ENCODE measurements at places on chromosomes 6 and 20. TPM values are rescaled to one million over a fixed set of nuclear protein-coding genes. Genes with fewer than 3 reads are reported as not detected.

Gene CRNKL1
- total RNA-seq, result 30.0 TPM

Gene TGM2
- total RNA-seq, result 0.67 TPM

Gene RSPO3
- total RNA-seq, result not detected

Gene CLVS2
- not detected for total RNA-seq

Gene RAET1E
- not detected for total RNA-seq

Gene FAM209A
- total RNA-seq, result 4.2 TPM

Gene GSTA2
- total RNA-seq, result not detected

Gene HCK
- 1.3 TPM for total RNA-seq

Gene ERVFRD-1
- not detected for total RNA-seq

Gene OXT
- total RNA-seq, result 1.5 TPM

Gene SPINT3
- not detected for total RNA-seq

GRCh38 chr6:31010393-31011060 is at the start of gene MUC22:
TSS of gene MUC22 (plus strand) at chr6:31010474. CDS start at chr6:31010707, 233 bp downstream.
- H3K4me3 ChIP-seq, result no peak within 1 kb of the TSS
- H3K4me1 ChIP-seq, result no peaks in the 10 kb centered on the region
- no peak for DNase-seq
- no peaks in the 10 kb centered on the region for H3K36me3 ChIP-seq
- H3K27me3 ChIP-seq, result peaks cover 5% of the 10 kb centered on the region

- H3K4me1 ChIP-seq, result no peaks in the 10 kb centered on the region
- DNase-seq, result no peak
- no peak overlapping the region for H3K4me3 ChIP-seq
- H3K27ac ChIP-seq, result no peak overlapping the region
- H3K36me3 ChIP-seq, result no peaks in the 10 kb centered on the region
Observed at GRCh38 chr6:159257846-159258245, 88.6 kb downstream of the FNDC1 start.

GRCh38 chr6:62978920-62979319 is 232.3 kb upstream of the FKBP1C start:
- H3K4me3 ChIP-seq, result no peak overlapping the region
- DNase-seq, result no peak
- no peaks in the 10 kb centered on the region for H3K4me1 ChIP-seq
- H3K27me3 ChIP-seq, result no peaks in the 10 kb centered on the region
- no peak overlapping the region for H3K27ac ChIP-seq

DNA sequence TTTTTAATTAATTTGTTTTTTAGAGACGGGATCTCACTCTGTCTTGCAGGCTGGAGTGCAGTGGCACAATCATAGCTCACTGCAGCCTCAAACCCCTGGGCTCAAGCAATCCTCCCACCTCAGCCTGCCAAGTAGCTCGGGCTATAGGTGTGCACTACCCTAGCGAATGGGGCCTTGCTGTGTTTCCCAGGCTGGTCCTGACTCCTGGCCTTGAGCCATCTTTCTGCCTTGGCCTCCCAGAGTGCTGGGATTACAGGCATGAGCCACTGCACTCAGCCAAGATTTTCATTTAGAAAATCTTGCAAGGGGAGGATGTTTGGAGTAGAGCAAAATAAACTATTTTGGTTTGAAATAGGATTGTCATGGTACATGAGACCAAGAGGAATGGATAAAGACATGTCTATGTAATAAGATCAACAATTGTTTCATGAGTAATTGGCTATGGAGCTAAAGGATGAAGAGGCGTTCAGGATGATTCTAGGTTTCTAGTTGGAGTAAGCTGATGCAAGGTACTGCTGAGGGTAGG is 237.8 kb downstream of the UST start:
- H3K4me3 ChIP-seq, result no peak overlapping the region
- no peak overlapping the region for H3K27ac ChIP-seq
- no peaks in the 10 kb centered on the region for H3K4me1 ChIP-seq
- no peaks in the 10 kb centered on the region for H3K36me3 ChIP-seq
- DNase-seq, result no peak

- H3K36me3 ChIP-seq, result no peaks in the 10 kb centered on the region
- no peak for DNase-seq
- no peak overlapping the region for H3K27ac ChIP-seq
- H3K4me1 ChIP-seq, result no peaks in the 10 kb centered on the region
- H3K27me3 ChIP-seq, result no peaks in the 10 kb centered on the region
Observed at GRCh38 chr6:121260651-121261102, 73.6 kb downstream of the TBC1D32 start.

- H3K27me3 ChIP-seq, result no peaks in the 10 kb centered on the region
- no peaks in the 10 kb centered on the region for H3K36me3 ChIP-seq
- no peak for DNase-seq
- H3K4me1 ChIP-seq, result no peaks in the 10 kb centered on the region
- no peak overlapping the region for H3K4me3 ChIP-seq
Observed at GRCh38 chr6:69216127-69216526, 580.7 kb downstream of the LMBRD1 start.

GRCh38 chr6:170456886-170457698 is 96.0 kb downstream of the PSMB1 start:
- no peak for DNase-seq
- no peaks in the 10 kb centered on the region for H3K4me1 ChIP-seq
- H3K27ac ChIP-seq, result no peak overlapping the region
- no peaks in the 10 kb centered on the region for H3K27me3 ChIP-seq
- no peak overlapping the region for H3K4me3 ChIP-seq

GRCh38 chr6:21847711-21848480 is 254.3 kb downstream of the SOX4 start:
- H3K4me1 ChIP-seq, result no peaks in the 10 kb centered on the region
- H3K27ac ChIP-seq, result no peak overlapping the region
- no peak overlapping the region for H3K4me3 ChIP-seq
- DNase-seq, result no peak

DNA sequence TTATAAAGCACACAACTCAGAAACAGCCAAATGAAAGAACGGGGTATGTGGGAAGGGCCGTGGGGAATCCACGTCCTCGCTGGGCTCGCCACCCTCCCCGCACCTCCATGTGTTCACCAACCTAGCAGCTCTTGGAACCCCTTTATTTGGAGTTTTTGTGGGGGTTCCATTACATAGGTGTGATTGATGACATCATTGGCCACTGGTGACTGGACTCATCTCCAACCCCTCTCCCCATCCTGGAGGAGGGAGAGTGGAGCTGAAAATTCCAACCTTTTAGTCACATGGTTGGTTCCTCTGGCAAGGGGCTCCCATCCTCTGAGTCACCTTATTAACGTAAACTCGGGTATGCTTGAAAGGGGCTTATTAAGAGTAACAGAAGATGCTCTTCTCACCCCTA is 592.0 kb upstream of the FLRT3 start:
- H3K27me3 ChIP-seq, result no peaks in the 10 kb centered on the region
- no peak for DNase-seq
- no peaks in the 10 kb centered on the region for H3K4me1 ChIP-seq

- H3K4me3 ChIP-seq, result no peak overlapping the region
- H3K4me1 ChIP-seq, result no peaks in the 10 kb centered on the region
- H3K36me3 ChIP-seq, result no peaks in the 10 kb centered on the region
Observed at GRCh38 chr6:142478117-142478516, 176.3 kb downstream of the ADGRG6 start.

- no peak overlapping the region for H3K4me3 ChIP-seq
- H3K27ac ChIP-seq, result no peak overlapping the region
- H3K4me1 ChIP-seq, result no peaks in the 10 kb centered on the region
Observed at GRCh38 chr20:19872001-19872400, 113.9 kb downstream of the RIN2 start.

DNA sequence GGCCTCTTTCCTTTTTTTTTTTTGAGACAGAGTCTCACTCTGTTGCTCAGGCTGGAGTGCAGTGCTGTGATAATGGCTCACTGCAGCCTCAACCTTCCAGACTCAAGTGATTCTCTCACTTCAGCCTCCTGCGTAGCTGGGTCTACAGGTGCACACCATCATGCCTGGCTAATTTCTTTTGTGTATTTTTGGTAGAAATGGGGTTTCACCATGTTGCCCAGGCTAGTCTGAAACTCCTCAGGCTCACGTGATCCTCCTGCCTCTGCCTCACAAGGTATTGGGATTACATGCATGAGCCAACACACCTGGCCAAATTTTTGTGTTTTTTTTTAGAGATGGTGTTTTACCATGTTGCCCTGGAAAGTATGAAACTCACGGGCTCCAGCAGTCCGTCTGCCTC is 29.3 kb downstream of the SRC start:
- H3K4me1 ChIP-seq, result no peaks in the 10 kb centered on the region
- no peaks in the 10 kb centered on the region for H3K36me3 ChIP-seq
- no peak for DNase-seq

DNA sequence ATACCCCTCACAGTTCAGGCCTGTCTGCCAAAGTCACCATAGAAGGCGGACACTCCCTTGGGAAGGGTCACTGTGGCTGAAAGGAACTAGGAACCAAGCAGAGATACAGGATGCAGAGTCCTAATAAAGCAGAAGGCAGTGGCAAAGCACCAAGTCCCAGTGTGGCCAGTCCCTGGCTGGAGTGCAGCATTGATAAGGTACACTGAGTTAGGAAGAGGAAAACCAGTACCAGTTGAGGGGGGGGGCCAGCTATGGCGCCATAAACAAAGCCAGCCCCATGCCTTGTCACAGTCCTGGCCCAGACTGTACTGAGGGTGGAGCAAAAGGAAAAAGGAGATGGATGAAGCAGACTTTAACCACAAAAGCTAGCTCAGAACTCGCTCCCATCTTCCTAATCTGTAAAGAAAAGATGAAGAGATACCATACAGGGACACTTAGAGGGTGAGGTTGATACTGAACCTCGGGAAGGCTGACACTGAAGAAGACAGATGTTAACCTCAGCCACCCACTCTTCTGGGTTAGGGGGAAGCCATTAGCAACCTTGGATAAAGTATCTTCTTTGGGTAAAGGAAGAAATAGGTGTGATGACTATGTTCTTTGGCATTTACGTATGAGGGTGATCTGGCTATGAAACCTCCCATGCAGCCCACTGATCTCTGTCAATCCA is 7.8 kb downstream of the ABHD12 start:
- no peaks in the 10 kb centered on the region for H3K36me3 ChIP-seq
- no peaks in the 10 kb centered on the region for H3K4me1 ChIP-seq
- no peak for DNase-seq
- H3K4me3 ChIP-seq, result no peak overlapping the region
- H3K27ac ChIP-seq, result no peak overlapping the region

GRCh38 chr6:110882274-110882619 is 7.7 kb downstream of the AMD1 start:
- H3K27ac ChIP-seq, result no peak overlapping the region
- H3K27me3 ChIP-seq, result no peaks in the 10 kb centered on the region
- peaks cover 99% of the 10 kb centered on the region for H3K4me1 ChIP-seq

GRCh38 chr20:4957939-4958362 is 43.4 kb downstream of the SLC23A2 start:
- no peaks in the 10 kb centered on the region for H3K36me3 ChIP-seq
- DNase-seq, result no peak
- H3K27ac ChIP-seq, result no peak overlapping the region

DNA sequence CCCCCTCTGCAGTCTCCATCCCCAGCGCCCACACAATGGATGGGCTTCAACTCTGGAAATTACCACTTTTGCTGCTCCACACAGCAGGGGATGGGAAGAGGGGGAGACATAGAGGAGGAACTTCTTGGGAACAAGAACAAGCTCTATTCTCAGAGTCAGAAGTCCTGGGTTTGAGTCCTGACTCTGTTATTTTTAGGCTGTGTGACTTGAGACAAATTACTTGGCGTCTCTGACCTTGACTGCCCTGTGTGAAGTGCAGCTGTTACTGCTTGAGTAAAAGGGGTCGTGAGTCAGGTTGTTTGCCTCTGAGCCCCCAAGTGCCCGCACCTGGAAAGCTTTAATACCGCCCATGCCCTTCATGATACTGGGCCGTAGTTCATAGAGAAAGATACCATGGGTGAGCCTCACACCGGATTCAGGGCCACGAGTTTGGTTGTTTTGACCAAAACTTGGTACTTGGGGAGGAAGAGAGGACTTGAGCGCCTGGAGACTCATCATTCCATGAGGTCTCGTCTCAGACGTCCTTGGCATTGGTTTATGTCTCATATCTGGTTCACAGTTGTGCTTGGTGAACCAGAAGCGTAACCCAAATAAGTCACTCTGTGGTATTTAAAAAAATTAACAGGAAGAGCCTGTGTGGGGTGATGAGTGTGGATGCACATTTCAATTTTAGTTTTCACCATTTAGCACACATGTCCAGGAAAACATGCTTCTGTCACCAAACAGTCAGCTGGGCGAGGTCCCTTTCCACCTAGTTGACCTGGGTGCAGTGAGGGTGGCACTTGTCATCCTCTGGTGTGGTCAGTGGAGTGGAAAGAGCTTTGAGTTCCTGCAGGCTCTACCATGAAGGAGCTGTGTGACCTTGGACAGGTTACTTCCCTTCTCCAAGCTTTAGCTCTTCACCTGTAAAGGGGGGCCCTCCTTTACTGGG is 75.6 kb downstream of the CDC5L start:
- H3K36me3 ChIP-seq, result no peaks in the 10 kb centered on the region
- H3K4me1 ChIP-seq, result no peaks in the 10 kb centered on the region
- H3K27ac ChIP-seq, result no peak overlapping the region
- no peak for DNase-seq

DNA sequence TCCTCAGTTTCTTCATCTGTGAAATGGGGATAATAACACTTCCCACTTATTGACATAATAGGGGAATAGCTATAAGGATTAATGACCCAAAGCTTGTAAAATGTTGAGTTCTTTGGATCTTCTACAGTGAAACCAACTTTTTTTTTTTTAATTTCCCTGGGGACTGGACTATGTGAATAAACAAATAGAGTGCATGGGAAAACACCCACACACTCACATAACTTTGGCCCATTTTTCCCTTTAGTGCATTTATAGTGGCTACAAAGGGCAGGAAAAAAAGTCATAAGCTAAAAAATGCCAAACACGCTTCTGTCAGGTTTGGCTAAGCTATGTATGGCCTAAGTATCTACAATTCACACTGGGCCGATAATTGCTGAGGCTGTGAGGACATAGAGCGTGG is 406.2 kb upstream of the JAG1 start:
- no peak for DNase-seq
- no peaks in the 10 kb centered on the region for H3K27me3 ChIP-seq

DNA sequence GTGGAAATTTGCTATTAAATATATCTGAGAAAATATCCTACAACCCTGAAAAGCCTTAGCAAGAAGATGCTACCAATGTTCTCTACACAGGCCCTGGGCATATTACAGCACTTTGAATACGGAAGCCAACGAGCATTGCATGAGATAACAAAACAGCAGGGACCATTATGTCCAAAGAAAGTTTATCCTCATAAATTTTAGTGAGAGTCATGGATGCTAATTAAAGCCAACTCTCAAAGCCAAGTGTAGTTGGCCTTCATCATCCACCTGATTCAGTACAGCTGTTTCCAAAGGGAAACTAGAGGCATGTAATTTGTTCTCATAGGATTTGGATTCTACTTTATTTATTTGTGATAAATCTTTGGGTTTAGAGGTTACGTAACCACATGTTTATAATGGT is 564.8 kb downstream of the RFPL4B start:
- no peak for DNase-seq
- no peaks in the 10 kb centered on the region for H3K4me1 ChIP-seq
- H3K36me3 ChIP-seq, result no peaks in the 10 kb centered on the region
- H3K27ac ChIP-seq, result no peak overlapping the region
- no peaks in the 10 kb centered on the region for H3K27me3 ChIP-seq

GRCh38 chr6:130362128-130362527 is 3.7 kb upstream of the TMEM200A start:
- no peak overlapping the region for H3K27ac ChIP-seq
- H3K36me3 ChIP-seq, result no peaks in the 10 kb centered on the region
- H3K4me1 ChIP-seq, result peaks cover 18% of the 10 kb centered on the region
- H3K4me3 ChIP-seq, result no peak overlapping the region
